ENCODE measurements at places on chromosomes 2 and 18.

GRCh38 chr2:235614176-235614860 is 120.5 kb downstream of the AGAP1 start:
- no peak for DNase-seq

DNA sequence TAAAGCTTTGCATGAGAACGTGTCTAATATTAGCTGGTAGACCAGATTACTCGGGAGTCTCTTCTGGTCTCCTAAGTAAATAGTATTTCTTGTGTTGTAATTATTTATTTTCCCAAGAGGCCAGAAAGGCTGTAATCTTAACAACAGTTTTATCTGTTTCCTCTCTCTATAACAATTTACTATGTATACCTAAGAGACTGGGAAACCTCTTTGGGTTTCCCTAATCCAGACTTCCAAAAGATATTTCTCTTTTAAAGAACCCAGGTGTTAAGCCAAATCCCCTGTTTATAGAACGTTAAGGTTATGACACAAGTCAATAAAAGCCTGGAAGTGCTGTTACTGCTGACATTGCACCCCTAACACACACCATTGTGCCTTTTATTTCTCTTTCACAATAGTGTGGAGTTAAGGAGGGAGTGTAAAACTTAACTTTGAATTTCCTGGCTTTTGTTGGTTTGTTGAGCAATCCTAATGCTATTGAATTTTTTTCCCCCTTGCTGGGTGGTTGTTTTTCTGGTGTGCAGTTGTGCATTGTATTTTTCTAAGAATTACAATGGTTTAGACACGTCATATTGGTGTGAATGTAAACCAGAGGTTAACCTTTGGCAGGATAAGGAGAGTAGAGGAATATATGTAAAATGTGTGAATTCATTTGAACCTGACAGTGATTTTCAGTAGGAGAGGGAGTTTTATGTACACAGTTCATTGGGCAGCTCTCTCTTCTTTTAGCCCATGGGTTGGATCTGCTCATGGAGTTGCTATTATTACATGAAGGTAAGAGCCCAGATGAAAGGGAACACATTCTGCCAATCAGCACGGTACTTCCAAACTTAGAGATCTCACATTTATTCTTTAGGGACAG is 192.8 kb downstream of the MTX2 start:
- no peak for DNase-seq

DNA sequence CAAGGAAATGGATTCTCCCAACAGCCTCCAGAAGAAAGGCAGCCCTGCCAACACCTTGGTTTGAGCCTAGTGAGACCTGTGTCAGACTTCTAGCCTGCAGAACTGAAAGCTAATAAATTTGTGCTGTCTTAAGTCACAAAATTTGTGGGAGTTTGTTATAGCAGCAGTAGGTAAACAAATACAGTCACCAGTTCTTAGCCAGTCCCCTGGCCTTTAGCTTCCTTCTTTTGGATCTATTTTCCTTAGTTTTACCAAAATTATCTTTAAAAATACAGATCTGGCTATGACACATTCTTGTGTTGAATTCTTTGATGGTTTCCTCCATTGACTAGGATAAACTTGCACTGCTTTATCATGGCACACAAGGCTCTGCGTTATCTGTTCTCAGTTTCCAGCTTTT is 697.9 kb upstream of the FANCL start:
- no peak for DNase-seq

DNA sequence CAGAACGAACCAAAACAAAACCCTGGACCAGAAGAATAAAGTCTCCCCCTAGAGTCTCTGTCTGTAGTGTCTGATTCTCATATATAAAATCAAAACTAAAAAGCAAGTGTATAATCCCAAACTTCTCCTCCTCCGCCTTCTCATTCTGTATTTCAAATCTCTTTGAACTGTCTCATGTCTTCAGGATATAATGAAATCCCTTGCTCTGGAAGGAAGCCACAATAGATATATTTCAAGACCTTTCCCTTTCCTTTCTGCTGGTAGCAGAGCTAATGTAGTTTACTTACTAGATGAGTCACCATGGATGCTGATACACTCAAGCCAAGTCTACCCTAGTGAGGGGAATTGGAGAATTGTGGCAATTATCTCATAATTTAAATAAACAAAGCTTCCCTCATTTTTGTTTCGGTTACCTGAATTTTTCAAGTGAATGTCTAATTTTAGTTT is 33.5 kb upstream of the CCDC93 start:
- DNase-seq: no peak

DNA sequence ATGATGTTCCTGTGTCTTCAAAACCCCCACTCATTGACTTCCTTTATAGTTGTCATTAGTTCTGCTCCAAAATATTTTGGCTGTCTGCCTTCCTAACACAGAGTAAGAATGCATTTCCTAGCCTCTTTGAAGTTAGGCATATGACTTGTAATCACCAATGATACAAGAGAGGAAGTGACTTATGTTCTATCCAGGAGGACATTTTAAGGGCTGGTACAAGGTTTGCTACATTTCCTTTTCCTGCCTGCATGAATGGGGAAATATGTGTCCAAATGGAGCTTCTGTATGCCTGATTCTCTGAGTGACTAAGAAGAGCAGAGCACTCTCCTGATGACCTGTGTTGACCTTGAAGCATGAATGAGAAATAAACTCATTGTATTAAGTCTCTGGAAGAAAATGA is 115.1 kb downstream of the PLCL1 start:
- no peak for DNase-seq

DNA sequence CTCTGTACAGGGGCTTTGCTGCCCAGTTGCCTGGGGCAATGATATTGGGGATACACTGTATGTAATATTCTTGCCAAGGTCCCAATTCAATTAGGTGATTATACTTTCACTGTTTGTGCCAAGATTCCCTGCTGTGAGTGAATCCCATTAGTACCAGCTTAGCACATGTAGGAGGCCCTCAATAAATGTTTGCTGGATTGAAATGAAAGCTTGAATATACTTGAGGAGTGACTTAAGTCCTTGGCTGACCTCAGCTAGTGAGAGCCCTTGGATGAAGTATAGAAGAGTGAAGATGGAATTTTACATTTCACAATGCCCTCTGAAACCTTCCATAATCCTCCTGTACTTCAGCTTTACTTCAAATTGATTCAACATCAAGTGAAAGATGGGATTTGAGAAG is 102.9 kb downstream of the GATA6 start:
- no peak for DNase-seq

DNA sequence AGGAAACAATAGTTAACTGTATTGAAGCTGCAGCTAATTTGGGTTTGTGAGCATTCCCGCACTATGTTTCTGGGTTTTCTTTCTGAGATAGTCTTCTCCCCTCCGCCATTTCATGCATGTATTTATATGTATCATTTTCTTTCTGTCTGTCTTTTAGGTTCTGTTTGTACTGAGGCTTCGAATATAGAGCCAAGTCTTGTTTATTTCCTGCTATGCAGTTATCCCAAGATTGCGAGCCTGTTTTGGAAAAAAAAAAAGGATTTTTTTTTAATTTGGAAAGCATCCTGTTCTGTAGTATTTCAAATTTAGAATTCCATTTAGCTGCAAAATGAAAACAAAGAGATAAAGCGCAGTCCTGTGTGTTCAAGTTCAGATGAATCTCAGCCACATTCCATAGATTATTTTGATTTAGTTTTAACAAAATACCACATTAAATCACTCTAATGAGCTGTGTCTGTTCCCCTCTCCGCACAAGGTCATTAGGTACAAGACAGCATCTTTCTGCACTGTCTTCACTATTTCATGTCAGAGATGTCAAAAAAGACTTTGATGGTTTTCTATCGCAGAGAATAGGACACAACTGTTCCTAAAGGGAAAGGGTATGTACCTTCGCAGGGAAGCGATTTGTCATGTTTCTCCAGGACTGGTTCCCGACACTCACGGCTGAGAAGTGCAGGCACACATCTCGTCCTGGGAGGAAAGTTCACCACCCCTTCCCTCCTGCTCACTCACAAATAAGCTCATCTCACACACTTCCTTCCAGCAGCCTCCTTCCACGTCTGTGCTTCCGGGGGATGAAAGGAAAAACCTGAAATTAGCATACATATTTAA is 443.4 kb downstream of the ZNF516 start:
- no peak for DNase-seq
